ENCODE measurements at places on chromosomes 4 and X.
A peak's percentile ranks its signal among the peaks of the same experiment; 100 is the strongest.

DNA sequence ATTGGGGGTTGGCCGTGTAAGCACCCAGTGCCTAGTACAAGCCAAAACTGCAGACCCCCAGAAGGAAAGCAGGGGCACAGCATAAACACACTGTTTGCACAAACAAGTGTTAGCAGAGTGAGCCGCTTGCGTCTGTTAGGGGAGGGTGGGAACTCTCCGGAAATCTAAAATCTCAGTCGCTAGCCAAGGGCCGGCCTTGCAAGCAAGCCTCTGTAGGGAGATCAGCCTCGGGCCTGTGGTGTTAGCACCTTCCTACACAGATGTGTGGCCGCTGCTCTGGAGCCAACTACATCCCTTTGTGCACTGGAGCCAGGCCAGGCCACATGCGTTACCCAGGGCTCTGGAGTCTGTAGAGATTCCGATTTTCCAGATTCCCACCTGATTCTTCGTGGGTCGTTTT, 67.1 kb downstream of the GPR143 start:
- no peak for DNase-seq

DNA sequence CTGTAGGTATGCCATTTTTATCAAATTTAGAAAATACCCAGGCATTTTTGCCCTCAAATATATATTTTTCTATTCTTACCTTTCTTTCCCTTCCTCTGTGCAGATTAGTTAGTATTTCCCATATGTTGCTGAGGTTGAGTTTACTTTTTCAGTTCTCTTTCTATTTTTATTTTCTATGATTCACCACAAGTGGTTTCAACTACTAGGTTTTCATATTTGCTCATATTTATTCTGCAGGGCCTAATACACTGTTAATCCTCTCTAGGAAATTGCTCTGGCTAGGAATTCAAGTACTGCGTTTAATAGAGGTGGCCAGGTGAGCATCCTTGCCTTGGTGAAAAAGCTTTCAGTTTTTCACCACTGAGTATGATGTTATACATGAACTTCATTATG, 1535.3 kb upstream of the PCDH10 start:
- no peak for DNase-seq

DNA sequence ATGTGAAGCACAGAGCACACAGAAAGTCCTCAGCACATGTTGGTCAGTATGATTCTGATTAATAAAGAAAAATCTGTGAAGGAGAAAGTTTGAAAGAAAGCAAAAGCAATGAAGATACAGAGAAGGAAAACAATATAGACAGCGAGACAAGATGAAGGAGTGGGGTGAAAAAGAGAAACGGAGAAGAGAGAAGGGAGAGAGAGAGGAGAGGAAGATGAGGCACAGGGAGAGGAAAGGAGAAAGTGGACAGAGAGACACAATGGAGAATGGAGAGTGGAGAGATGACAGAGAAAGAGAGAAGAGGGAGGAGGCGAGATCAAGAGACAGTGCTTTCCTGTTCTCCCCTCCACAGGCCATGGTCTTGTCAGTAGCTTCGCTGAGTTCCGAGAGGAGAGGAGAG, 3.9 kb upstream of the KCND1 start:
- no peak for DNase-seq

DNA sequence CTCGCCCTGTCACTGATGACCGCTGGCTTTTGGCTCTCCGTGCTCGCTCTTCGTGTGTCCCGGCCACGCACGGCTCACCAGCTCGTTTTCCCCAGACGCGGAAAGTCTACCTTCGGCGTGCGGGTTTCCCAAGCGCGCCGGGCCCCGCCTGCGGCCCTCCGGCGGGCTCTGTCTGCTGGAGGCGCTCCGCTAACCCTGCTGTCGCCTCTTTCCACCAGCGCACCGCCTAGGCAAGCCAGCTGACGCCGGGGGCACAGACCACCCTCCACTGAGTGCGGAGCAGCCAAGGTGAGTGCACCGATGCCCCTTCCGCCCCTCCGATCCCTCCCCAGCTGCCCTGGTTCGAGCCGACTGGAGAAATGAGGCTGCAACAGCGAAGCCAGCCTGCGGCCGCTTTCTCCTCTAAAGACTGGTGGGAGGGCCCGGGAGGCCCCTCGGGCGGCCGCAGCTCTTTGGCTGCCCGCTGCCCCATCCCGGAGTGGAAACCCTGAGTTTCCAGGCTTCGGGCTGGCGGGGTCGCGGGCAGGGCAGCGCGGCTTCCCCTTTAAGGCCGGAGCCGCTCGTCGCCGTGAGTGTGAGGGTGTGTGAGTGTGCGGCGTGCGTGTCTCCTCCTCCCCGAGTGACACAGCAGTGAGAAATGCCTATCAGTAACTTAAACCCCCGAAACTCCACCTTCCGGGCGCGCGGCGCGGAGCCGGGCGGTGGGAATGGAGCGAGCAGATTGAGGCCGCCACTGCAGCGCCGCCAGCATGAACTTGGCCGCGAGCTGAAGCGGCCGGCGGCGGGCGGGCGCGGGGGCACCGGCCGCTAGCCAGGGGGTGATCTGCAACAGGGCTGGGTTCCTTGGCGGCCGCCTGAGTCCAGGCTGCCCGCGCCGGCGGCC, at the start of gene MAMLD1:
Gene MAMLD1 (plus strand): TSS at position 719 of the 883 bp plus-strand sequence. CDS start 82,200 bp downstream, outside the sequence.
- DNase-seq, result peak; percentile 70

DNA sequence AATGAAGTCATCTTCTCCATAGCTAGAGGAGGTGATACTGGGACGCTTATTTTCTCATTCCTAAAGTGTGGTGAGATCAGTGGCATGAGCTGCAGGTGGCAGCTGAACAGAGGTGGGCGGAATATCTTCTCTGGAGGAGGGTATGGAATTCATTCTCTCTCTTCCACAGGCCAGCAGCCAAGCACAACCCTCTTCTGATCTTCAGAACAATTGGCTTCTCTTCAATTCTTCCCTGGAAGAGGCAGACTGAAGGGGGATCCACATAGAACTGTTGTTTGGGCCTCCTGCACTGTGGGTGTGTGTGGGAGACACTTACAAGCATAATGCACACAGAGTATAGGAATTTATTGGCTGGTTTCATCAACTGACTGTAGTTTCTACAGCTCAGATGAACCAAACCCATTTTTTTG, 180.4 kb upstream of the RASGEF1B start:
- DNase-seq, result peak; percentile 30

DNA sequence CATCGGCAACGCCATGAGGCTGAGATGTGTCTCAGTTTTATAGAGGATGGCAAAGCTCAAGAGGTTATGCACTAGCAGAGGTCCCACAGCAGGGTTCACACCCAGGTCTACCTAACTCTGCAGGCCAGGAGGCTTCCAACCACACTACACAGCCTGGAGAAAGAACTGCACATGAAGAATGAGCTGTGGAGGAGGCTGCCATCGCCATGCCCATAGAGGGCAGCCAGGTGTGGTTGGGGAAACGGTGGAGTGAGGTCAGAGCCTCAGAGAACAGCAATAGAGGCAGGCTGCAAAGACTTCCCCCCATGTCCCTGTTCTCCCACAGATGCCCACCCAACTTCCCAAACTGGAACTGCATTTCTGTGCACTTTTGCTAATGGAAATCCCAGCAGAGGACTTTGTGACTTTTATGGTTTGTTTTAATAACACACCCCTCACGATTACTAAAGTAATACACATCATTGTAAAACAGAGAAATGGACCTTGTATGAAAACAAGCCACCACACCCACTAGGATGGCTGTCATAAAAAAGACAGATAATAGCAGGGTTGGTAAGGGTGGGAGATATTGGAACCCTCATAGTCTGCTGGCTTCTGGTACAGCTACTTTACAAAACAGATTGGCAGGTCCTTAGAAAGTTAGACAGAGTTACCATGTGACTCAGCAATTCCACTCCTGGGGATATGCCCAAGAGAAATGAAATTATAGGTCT, 58.9 kb upstream of the PROM1 start:
- no peak for DNase-seq

DNA sequence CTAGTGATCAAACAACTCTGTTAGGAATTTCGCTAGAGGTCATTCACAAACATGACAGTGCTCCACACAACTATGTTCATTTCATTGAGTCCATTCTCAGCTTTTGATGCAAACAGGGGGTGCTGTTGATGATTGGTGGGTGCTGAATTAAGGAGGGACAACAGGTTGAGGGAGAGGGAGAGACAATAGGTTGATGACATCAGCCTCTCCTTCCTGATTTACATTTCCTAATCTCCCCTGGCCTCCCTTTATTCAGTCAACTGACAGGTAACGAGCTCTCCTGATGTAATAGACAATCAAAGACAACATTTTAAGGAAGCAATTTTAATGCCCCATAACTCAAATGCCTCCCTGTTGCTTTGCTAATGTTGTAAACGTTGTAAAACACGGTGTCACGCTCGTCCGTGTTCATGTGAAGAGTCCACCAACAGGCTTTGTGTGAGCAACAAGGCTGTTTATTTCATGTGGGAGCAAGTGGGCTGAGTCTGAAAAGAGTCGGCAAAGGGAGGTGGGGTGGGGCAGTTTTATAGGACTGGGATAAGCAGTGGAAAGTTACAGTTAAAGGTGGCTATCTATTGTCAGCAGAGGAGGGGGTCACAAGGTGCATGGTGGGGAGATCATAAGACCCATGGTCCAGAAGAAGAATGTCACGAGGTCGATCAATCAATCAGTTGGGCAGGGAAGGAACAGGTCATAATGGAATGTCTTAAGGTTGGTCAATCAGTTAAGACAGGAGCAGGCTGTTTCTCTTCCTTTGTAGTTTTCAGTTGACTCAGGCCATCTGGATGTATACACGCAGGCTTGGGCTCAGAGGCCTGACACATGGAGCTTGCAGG, 4.8 kb upstream of the GAR1 start:
- no peak for DNase-seq

- DNase-seq, result no peak
Measured at GRCh38 chrX:124338733-124339514, 6.5 kb downstream of the TEX13D start.

DNA sequence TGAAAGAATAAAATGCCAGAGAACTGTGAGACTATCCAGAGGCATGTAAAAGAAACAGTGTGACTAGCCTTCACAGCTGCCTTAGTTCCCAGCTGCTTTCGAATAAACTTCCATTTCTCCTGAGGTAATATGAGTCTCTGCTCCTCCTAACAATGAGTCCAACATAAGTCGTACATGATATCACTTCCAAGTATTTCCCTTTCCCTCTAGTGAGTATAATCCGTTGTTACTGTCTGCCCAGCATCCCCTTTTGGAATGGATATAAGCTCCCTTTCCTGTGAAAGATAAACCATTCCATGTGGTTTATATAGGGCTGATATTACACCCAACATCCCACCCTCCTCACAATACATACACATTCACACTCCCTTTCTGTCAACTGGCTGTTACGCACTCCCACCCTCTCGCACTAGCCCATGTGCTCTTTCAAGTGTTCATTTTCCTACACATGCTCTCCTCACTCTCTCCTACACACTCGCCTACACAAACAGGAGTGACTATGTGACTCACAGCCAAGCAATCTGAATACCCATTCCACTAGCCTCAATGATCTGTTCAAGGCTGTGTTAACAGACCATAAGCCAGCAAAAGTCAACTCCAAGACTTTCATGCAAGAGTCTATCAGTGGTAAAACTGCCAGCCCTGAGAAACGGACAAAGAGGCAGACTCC, 5.0 kb downstream of the NAF1 start:
- DNase-seq, result peak; percentile 58

DNA sequence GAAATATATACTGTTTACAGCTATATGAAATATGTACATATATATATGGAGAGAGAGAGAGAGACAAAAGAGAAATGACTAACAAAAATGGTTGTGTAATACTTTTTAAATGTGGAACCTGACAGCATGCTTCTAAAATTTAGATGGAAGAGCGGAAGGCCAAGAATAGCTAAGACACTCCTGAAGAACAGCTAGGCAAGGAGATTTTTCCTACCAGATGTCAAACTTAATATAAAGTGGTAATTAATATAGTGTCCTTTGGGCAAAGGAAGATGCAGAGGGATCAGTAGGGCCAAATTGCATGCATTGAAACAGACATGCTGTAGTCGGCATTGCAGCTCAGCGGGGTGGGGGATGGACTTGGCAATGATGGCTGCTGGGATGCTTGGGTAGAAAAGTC, 45.2 kb downstream of the ADD1 start:
- no peak for DNase-seq

DNA sequence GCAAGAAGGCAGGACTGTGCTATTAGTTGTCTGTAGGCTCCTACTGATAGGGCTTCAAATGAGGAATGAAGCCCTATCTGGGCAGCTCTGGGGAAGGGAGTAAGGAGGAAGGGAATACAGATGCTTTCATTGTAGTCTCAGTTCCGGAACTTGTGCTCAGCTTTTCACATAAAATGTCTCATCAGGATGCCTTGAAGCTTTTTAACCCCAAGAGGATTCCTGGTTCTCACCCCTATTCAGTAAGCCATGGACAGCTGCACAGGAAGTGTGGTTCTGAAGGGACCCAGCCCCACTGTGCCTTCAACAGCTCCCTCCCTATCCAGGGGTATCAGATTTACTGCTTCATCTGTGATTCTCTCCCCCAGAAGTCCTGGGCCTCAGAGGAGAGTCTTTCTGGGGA, 5.0 kb downstream of the ARMCX5 start:
- DNase-seq, result no peak

GRCh38 chr4:112270640-112271421, 14.9 kb downstream of the TIFA start:
- DNase-seq, result no peak

DNA sequence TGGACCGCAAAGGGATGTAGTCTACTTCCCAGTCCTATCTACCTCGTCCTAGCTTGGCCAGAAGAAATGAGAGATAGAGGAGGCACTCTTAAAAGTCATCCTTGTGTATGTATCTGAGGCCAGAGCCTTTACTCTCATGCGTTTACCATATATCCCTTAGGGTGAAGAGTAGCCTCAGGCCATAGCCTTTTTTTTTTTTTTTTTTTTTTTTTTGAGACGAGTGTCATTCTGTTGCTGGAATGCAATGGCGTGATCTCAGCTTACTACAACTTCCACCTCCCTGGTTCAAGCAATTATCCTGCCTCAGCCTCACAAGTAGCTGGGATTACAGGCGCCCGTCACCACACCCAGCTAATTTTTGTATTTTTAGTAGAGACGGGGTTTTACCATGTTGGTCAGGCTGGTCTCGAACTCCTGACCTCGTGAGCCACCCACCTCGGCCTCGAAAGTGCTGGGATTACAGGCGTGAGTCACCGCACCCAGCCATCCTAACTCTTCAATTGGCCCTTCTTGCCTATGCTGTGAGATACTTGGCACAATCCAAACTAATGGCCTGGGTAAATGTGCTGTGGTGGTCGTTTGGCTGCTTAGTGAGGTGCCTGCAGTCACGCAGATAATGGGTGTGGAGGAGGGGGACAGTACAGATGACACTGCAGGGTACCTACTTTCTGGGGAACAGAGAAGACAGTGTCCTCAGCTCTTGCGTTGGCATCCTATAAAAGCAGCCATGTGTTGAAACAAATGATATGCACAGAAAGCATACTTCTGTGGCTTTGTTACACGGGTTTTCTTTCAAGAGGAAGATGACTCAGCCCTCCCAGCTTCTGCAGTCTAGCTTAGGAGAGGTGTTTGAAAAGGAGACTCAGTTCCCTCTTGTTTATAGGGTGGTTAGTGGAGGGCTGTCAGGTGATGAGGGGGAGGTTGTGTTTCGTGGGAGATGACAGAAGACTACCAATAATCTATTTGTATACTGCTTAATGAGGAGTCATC, 10.4 kb upstream of the DGAT2L6 start:
- DNase-seq, result no peak

- DNase-seq, result no peak
Measured at GRCh38 chr4:84631573-84631972, 48.6 kb downstream of the CDS1 start.

- no peak for DNase-seq
Measured at GRCh38 chr4:26782830-26783202, 77.8 kb upstream of the STIM2 start.

Measured in suppressor macrophage treated with lipopolysaccharide for 1 hour (primary cell).